Psoas muscle (tissue), 8 donors: ENCODE measurements at places on chromosomes 16 and 17. TPM values are rescaled to one million over a fixed set of nuclear protein-coding genes. Genes with fewer than 3 reads are reported as not detected.

The ADAD2 gene
- total RNA-seq, result not detected

The ASPHD1 gene
- total RNA-seq, result 0.23 TPM

The TMIGD1 gene
- not detected for total RNA-seq

The ABCC11 gene
- total RNA-seq, result 0.18 TPM

- no peak for DNase-seq
- no peaks in the 10 kb centered on the region for H3K36me3 ChIP-seq
- H3K4me3 ChIP-seq, result no peak overlapping the region
- no peaks in the 10 kb centered on the region for H3K27me3 ChIP-seq
- no peaks in the 10 kb centered on the region for H3K4me1 ChIP-seq
- H3K27ac ChIP-seq, result no peak overlapping the region
These were observed 8.0 kb upstream of the ZNF500 start for GRCh38 chr16:4775005-4775404.
